ENCODE measurements at places on chromosomes 1 and 21.

DNA sequence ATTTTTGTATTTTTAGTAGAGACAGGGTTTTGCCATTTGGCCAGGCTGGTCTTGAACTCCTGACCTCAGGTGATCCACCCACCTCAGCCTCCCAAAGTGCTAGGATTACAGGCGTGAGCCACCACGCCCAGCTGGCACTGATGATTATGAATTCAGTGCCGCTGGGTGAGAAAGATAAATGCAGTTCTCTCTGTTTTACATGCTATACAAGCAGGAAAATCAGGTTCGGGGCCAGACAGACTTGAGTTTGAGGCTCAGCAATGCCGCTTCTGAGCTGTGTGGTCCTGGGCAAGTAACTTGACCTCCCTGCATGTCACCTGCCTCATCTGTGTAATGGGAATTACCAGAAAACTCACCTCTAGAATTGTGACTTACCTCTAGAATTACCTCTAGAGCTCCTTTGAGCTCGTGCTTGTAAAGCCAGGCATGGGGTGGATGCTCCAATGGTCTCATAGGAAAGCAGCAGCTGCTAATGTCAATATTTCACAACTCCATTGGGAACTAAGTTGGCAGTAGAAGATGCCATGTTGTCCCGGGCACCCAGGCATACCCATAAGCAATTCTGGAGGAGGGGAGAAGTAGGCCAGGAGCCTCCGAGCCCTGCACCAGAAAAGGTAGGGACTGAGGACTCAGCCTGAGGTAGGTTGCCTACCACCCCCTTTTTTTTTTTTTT, 119.8 kb upstream of the SLC25A33 start:
- no peak for DNase-seq

DNA sequence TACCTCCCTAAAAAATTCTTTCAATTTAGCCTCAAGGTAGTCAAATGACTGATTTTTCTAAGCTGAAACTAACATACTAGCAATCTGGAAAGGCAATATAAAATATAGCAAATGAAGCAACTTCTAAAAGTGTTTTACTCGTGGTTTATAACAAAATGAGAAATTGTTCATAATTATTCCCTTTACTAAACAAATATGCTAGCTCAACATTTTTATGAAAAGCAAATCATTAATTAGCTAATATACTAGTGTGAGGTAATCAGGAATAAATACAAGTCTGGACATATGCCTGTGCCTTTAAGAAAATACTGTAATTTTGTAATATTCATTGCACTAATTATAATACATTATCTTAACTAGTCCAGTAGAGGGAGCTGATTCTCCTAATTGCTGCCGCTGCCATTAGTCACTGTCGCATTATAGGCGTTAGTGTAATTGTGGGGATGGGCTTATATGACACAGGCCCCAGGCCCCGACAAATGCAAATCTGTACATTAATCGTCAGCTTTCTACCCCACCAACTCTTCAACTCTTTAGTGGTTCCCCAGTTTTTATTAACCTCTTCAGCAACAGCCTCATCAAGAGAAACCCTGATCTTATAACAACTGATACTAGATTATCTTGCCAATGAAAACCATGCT, 160.9 kb downstream of the GABPA start:
- DNase-seq: no peak

DNA sequence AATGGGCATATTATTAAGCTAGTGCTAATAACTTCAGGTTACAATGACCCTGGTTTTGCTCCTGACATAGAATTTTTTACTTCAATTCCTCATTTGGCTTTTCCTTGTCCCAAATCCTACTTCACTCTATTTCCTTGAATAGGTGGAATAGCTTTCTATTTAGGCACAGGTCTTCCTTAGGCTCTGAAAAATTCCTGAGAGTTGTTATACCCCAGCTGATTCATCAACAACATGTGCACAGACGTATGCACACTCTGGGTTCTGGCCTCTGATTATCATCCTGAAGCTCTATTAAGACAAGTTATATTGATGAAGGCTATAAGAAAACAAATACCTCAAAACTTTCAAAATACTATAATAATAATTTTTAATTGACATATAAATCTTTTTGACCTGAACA, 172.4 kb downstream of the NTMT2 start:
- no peak for DNase-seq

DNA sequence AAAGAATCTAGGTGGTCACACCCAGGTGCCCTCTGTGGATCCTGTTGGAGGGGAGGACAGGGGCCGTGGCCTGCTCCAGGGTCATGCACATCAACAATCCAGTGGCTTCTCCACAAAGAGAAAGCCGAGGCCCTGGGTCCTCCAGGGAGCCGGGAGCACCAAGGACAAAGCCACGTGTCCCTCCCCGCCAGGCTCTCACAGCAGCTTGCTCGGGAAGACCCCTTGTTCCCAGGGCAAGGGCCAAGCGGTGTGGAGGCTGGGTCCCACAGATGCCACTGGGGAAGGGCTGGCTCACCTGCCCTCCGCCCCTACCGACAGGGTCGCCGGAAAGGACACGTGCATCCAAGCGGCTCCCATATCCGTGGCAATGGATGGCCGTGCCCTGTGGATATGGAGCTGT, 192.9 kb upstream of the VAMP3 start:
- no peak for DNase-seq

- DNase-seq: no peak
Observed at GRCh38 chr1:214120951-214121350, 133.2 kb downstream of the PROX1 start.

GRCh38 chr21:40422896-40423635, 423.9 kb downstream of the DSCAM start:
- no peak for DNase-seq

DNA sequence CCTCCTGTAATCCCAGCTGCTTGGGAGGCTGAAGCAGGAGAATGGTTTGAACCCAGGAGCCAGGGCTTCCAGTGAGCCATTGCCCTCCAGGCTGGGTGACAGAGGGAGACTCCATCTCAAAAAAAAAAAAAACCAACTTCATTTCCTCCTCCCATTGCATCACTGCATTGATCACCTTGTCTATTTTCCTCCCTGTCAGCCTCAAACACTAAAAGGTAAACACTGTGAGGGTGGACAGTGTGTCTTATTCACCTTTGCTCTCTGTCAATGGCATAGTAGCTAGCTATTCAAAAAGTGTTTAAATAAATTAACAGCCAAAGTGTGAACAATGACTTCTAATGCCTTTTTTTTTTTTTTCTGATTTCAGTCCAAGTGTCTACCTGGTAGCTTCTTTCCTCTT, 13.4 kb upstream of the DESI2 start:
- no peak for DNase-seq

- DNase-seq: no peak
Observed at GRCh38 chr1:201450721-201451291, 18.2 kb downstream of the PHLDA3 start.

- DNase-seq: peak; percentile 49
Observed at GRCh38 chr1:152141971-152142584, 16.9 kb downstream of the RPTN start.

- DNase-seq: no peak
Observed at GRCh38 chr1:182394055-182394775, 2.6 kb upstream of the GLUL start.

DNA sequence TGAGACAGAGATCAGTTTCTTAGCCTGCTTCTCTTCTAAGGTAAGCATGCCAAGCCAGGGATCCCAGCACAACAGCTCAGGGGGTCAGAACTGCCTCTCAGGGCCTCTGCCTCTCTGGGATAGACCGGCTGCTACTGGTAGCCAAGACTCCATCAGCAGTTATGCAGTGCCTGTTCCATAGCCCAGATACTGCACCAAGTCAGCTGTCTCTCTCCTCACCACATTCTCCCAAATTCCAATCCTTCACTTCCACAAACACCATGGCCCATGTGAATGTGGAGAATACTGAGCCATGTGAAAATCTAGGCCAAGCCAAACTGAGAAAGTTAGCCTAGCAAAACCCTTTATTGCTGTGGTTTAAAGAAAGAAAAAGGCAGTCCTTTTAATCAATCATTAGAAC, 37.5 kb downstream of the CDC42BPA start:
- DNase-seq: no peak

DNA sequence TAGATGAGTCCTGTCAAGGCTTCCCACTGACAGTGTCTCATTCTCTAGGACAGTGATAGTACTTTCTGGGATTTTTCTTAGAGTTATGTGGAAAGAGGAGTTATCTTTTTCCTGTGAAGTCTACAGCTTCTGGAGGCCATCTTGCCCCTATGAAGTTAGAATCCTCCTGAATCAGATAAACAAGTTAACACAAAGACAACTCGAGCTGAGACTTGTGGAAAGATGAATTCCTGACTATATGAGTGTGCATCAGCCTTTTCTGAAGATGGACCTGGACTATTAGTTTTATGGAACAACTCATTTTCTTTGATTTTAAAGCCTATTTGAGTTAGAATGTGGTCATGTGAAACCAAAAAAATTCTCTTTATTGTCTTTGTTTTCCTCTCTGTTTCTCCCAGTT, 290.9 kb downstream of the LRRIQ3 start:
- no peak for DNase-seq

DNA sequence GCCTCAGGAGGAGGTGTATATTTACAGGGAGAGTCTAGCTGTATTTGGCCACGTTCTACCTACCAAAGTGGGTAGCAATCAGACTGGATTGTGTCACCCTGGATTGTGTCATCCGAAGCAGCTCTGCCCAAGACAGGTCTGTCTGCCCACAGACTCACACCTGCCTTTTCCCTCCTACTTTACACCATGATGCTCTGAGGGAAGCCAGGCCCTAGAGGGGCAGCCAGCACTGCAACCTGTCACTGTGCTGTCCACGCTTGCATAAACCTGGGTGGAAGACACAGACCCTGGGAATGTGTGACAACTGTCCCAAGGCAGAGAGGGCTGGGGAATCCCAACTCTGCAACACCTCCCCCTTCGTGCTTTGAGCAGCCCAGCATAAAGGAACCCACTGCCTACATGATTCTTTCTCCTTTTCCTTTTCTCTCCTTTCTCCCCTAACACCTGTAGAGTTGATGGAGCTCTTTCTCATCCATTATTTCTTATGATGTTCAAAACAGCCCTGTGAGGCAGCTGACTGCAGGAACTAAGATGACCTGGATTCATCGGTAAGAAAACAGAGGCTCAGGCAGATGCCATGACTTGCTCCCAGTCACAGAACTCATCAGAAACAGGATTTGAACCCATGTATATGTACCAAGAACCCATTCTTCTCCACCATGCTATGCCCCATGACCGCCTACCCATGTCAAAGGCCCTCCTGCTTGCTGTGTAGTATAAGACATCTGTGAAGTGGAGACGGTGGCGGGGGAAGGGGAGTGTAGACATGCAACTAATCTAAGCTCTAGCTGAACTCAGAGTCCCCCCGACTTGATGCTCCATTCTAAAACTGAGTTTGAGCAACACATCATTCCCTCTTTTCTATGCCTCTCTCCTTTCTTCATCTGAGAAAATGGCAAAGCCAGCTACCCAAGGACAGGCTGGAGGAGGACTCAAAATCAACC, 55.9 kb downstream of the ITPKB start:
- DNase-seq: no peak

- no peak for DNase-seq
Observed at GRCh38 chr1:29546496-29546895, 310.2 kb downstream of the PTPRU start.

DNA sequence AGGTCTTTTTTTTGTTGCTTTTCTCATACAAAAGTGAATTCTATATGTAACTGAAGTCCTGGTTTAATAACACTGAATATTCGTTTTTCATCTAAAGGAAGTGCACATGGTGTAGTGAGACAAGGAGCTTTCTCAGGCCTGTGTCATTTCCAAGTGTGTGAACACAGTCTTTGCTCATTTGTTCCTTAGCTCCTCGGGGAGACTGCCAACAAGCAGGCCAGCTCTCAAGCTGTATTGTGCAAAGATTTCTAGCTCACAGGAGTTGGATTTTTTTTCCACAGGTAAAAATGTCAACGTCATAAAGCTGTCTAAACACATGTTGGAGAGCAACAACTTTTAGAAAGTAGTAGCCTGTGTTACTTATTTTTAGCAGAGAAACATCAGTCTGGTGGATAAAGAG, 87.8 kb upstream of the S1PR1 start:
- no peak for DNase-seq

DNA sequence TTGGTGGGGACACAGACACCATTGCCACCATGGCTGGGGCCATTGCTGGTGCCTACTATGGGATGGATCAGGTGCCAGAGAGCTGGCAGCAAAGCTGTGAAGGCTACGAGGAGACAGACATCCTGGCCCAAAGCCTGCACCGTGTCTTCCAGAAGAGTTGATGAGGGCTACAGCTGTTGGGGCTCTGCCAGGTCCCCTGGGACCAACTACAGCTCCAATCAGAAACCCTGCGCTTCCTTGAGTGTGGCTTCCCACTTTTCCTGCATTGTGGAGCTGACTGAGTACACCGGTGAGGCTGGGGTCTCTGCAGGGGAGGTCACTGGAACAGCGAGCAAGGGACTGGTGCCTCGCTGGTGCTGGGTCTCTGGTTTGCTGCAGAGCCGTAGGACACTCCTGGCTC, 4.5 kb downstream of the ADPRS start:
- DNase-seq: no peak

- no peak for DNase-seq
Observed at GRCh38 chr21:41164981-41165655, 2.8 kb upstream of the BACE2 start.

- DNase-seq: no peak
Observed at GRCh38 chr1:208449951-208450350, 205.8 kb upstream of the PLXNA2 start.

- DNase-seq: no peak
Observed at GRCh38 chr1:193487722-193488121, 301.3 kb upstream of the B3GALT2 start.

GRCh38 chr1:40704817-40705733, 13.6 kb downstream of the NFYC start:
- DNase-seq: no peak

DNA sequence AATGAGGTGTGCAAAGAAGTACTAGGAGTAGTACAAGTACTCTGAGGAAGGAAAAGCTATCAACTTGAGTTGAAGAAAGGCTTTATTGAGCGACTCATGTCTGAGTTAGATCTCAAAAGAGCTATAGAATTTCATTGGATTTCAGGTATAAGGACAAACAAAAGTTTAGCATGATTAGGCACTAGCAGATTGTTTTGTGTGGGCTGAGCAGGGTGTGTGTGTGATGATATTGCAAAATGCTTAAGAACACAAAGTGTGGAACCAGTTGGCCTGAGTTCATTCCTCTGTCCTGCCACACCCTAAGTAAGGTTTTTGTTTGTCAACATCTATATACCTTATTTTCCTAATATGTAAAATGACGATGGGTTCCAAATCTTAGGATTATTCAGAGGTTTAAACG, 158.9 kb downstream of the KCNK2 start:
- DNase-seq: no peak

- DNase-seq: no peak
Observed at GRCh38 chr1:40876891-40877290, 14.7 kb upstream of the CITED4 start.

DNA sequence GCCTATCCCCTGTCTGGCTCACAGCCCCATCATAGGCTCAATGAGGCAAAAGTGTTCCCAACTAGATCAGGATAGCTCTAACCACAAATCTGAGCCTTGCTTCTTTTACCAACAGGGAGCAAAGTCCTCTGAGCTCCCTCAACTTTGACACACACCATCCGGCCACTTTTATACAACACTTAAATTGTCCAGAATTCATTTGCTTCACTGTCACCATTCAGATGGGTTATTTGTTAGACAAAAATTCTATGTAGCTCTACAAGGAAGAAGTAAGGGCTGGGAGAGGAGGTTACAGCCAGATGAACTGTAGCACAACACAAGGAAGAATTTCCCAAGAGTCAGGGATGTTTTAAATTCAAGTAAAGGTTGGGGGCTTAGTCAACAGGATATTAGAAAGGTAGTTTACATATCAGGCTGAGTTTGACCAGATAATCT, 50.8 kb downstream of the TGFBR3 start:
- no peak for DNase-seq

All from foreskin melanocyte (primary cell).